ENCODE measurements at places on chromosomes 6 and 20. TPM values are rescaled to one million over a fixed set of nuclear protein-coding genes. Genes with fewer than 3 reads are reported as not detected.

- DNase-seq: no peak
Observed at GRCh38 chr20:44033873-44034272, 119.2 kb downstream of the TOX2 start.

The IL20RA gene
- total RNA-seq: 5.1 TPM

DNA sequence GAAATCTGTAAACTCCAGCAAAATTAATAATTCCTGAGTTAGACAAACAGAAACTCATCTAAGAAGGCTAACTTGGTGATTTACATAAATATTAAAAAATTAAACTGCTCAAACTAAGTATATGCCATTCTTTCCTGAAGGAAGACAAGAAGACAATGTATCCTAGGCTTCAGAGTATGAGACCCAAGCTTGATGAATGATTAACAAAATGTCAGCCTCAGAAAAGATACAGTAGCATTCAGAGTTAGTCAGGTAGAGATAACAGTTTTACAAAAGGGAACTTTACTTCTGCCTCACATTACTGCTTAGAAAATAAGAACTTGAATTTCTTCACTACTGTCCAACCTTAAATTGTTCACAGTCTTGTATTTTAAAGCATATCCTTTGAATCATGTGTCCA, 12.0 kb downstream of the CSNK2A1 start:
- no peak for DNase-seq

DNA sequence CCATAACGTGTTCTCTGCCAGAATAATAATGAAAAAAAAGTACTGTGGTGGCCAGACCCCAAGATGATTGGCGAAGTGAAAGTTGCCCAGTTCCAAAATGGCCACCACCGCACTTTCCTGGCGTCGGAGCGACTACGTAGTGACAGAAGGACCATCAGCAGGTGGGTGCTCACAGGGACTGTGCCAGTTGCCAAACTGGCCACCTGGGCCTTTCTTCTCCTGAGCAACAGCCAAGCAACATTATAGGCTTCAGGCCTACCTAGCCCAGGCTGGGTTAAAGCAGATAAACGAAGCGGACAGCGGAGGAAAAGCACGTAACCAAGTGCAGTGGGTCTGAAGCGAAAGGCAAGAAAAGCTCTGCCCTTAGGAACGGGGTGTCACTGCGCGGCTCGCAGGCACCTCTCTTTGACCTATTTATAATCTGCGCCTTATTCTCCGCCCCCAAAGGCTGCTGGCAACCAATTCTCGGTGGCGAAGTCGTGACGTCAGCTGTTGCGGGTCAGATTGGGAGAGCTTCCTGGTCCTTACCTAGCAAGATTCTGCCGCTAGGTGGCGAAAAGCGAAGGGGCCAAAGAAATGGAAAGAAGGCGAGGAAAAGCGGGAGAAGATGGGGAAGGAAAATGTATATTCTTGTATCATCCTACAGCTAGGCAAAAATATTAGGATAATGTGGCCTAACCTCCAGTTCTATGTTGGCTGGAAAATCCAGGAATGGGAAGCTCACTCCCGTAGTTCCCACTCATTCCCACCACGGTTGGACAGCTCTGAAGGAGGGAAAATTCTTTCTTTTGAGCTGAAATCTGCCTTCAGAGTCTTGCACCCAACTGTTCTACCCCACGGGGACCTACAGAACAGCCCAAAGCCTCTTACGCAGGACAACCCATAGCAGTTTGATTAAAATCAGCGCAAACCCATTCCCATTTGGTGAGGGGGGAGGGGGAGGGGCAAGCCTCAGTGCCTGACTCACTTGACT, 6.9 kb upstream of the MOG start:
- DNase-seq: peak; percentile 98

Measured in umbilical cord (tissue), 2 donors.